ENCODE measurements at places on chromosomes 7 and 10.

DNA sequence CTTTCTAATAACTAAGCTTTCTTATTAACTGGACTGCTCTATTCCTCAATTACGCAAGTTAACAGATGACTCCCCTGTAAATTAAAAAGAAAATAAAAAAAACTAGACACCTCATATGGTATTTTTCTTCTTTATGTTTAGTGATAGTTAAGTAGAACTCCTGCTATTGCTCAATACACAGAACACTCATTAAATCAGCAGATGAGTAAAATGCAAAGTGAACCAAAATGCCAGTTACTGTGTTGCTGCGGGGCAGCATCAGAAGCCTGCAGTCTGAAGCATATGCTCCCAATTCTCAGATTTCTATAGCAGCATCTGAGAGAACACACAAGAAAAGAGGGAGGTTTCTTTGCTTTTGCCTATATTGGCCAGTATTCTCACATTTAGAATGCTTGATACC, 28.4 kb downstream of the CDK6 start:
- DNase-seq, result no peak

GRCh38 chr7:155744971-155745683, 67.1 kb downstream of the SHH start:
- DNase-seq, result no peak

- peak; percentile 77 for DNase-seq
These were observed 83.2 kb upstream of the KIF5B start for GRCh38 chr10:32139223-32140073.

GRCh38 chr7:81822811-81823210, 53.0 kb upstream of the HGF start:
- no peak for DNase-seq

DNA sequence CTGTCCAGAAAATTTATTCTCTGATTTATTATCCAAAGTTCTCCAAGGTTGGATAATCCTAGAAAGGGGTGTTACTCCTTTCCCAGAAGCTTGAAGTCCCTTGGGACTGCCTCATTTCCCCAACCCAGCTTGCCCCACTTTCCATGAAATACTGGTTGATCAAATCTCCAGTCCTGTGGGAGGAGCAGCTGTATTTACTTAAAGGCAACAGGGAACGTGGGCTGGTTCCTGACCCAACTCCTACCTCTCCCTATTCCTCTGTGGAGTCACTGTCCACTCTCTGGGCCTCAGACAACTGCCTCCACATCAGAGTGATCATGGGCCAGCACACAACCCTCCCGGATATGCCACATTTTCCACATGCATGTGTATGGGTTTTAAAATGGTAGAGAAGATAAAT, 166.2 kb upstream of the PRR15 start:
- no peak for DNase-seq

DNA sequence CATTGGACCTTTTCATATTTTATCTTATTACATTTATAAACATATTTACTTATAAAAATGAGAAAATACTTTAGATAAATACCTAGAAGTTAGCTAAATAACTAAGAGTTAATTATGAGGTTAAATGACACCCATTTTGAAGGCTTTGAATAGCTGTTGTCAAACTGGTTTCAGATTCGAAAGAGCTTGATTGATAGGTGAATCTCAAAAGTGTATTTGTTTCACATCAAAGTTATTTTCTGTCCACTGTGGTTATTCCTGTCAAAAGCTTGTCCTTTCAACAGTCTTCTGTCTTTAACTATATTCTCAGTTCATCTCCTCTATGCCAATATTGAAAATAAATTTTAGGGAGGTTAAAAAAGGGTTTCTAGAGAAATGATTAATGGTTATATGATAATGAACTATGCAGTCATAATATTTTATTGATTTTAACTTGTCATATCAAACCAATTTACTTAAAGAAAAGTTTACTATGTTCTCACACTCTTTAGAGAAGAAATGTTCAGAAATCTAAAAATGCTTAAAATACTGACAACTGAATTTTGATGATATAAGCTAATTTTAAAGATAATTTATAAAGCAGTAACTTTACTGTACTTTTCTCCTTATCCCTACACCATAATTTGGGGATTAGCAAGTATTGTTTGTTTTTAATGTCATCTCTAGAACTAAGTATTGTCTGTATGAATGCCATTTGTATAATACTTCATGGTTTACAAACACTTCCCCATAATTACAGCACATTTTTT, 72.0 kb upstream of the FOXP2 start:
- no peak for DNase-seq

DNA sequence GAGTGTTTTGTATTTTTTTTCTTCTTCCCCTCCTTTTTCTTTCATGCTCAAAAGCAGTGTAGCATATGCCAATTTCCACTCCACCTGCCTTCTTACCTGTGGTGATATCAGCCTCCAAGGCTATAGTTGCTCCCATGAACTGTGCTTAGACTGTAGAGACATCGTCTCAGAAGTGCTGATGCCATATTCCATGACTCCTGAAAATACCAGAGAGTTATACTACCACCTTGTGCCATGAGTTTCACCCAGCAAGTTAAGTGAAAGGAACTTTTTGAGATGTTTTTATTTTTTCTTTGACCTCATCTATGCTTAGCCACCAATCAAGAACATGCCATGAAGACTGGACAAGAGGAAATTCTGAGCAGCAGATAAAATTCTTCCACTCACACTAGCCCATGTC, 142.8 kb upstream of the SEMA3E start:
- DNase-seq, result no peak

DNA sequence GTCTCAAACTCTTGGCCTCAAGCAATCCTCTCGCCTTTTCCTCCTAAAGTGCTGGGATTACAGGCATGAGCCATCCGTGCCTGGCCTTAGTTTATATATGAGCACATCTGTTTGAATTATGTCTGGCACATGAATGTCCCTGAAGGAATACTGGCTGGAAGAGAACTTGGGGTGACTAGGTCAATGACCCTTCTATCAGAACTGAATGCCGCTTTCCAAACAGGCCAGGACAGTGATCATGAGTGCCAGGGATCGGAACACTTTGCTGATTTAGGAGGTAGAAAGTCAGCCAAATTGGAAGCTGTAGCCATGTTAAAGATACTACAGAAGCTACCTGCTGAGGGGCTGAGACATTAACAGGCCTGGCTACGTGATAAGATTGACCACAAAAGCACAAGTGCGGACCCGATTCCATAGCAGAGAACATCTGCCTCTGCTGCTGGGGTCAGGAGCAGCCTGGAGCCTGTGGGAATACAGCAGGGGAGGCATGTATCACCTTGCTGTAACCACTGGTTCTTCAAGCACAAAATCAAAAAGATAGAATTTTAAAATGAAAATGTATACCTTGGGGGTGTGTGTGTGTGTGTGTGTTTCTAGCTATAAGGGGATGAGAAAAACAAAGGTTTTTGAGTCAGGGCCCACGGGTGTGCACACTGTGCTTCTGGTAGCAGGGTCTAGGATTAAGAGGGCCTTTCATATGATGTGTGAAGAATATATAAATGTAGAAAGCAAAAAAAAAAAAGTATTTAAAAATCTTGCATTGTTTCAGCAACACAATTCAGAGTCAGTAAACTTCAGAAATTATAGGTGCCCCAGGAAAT, 293.7 kb downstream of the BBS9 start:
- DNase-seq, result no peak

DNA sequence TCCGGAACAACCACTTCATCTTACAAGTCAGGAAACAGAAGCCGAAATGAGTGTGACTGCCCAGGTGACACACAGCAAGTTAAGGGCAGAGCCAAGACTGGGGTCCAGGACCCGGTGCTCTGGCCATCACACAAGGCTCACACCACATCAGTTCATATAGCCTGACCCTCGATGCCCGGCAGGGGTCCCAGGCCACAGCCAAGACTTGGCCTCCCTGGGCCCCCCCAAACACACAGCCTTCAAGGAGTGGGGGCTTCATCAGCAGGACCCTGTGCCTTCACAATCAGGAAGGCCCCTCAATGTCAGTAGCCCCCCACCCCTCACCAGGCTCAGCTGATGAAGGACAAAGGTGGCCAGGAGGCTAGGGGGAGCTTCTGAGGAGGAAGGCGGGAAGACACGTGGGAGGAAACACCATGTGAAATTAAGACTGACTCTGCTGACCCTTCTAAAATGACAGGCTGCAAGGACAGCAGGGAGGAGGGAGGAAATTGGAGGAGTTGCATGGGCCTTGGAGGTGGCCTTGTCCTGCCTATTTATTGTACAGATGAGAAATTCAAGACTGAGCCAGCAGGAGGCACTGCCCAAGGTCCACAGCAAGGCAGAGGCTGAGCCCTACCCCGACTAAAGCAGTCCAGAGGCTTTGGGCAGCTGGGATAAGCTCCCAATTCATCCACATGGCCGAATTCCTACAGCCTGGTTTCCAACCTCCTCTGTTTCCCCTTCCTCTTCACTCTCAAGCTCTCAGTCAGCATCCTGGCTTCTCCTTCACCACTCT, 216.1 kb upstream of the ZMIZ1 start:
- peak; percentile 67 for DNase-seq

DNA sequence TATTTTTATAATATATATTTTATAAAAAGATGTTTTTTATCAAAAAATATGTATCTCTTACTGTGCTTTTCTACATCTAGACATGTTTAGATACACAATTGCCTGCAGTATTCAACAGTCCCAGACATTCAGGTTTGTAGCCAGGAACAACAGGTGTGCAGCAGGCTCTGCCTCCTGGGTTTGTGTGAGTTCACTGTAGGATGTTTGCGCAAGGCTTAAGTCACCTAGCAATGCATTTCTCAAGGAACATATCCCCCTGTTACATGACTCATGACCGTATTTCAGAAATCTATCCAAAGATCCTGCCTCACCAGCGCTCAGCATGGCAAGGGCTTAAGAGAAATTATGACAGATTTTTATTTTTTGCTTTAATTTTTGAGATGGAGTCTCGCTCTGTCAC, 41.5 kb downstream of the PITRM1 start:
- DNase-seq, result no peak

GRCh38 chr7:106100863-106101629, 11.1 kb downstream of the SYPL1 start:
- no peak for DNase-seq

DNA sequence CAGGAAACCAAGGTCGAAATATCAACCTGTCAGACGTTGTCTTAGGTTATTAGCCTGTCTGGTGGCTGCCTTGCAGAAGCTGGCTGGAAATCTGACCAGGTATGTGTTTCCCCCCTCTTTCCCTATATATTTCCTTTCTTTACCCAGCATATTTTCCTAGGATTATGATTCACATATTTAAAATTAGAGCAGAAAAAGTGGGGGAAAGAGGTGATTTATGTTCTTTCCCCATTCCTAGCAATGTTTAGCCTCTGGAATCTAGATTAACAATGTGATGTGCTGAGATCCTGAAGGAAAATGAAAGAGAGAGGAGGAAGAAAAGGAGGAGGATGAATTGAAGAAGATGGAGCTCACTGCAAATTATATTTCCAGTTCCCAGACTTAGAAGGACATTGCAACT, 421.4 kb upstream of the AUTS2 start:
- DNase-seq, result no peak

GRCh38 chr10:124688386-124688785, 55.8 kb downstream of the FAM53B start:
- DNase-seq, result no peak

- DNase-seq, result no peak
These were observed 535.6 kb downstream of the CNTNAP2 start for GRCh38 chr7:146652176-146652575.

DNA sequence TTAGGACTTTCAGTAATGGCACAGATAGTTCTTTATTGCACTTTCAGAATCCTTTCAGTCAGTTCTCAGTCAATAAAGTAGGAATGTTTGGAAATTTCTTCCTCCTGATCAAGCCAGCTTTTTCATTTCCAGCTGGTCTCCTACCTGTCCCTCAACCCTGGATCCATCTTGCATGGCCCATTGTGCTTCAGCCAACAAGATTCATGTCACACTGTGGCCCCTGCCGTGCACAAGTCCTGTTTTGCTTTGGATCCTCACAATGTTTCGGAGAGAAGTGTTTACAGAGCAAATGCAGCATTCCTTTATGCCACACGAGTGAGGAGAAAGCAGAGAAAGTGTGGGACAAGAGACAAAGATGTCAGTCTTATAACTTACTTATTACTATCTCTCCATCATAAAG, 1694.7 kb upstream of the LRRTM3 start:
- no peak for DNase-seq

- DNase-seq, result peak; percentile 66
These were observed 993 bp upstream of the SND1 start for GRCh38 chr7:127650847-127651555.

DNA sequence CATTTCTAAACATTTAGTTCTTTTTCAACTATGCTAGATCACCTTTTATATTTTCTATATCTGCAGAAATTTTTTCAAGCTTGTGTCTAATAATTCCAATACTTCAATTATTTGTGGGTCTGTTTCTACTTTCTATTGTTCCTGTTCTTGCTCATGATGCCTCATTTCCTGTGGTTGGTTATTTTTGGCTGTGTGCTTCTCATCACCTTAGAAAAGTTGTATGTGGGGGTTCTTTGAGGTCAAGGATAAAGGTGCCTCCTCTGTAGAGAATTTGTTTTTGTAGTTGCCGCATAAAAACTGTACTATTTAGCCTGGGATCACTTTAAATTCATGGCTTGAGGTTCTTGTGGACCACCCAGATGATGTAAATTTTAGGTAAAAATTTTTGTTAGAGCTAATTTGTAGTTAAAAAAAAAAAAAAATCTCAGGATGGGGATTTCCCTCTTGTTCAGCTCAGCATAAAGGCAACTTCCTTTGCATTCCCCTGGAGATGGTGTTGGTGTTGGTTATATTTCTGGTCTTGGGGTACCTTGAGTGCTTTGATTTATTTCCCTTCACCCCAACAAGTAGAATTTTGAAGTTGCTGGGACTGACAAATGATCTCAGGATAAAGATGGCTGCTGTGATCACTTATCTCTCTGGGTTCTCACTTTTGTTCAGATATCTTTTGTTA, 27.0 kb upstream of the JAZF1 start:
- DNase-seq, result peak; percentile 53

DNA sequence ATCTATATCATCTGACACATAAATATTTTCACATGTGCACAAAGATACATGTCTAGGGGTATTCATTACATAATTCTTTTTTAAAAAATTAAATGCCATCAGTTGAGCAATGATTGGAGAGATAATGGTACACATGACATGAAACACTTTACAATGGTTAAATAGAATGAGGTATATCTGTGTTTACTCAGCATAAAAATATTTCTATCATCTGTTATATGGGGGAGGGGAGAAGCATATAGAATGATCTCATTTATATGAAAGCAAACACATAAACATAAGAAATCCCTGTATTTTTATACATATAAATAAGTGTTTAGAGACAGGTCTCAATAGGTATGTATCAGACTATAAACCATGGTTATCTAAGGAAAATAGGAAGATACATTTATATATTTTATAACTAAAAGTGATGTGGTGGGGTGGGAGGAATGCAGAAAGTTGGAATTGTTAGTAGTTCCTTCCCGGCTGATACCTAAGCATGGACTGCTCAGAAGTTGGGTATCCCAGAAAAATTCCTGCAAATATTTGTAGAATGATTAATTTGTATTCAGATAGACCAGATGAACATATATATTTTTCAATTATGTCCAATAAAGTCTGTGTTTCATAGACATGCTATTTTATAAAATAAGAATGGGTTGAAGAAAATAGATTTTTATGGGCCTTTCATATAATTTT, 75.1 kb downstream of the SHOC2 start:
- no peak for DNase-seq

- DNase-seq, result no peak
These were observed 4.1 kb upstream of the PLAU start for GRCh38 chr10:73906524-73907447.

All from activated CD4-positive, alpha-beta T cell treated with anti-CD3 and anti-CD28 coated beads, Interleukin-2, amount 10 ng/mL, durations not matched to agents 24 days and 14 days (primary cell).